Natural killer cell treated with Interleukin-12 subunit alpha and Interleukin-12 subunit beta and Interleukin-15 and Interleukin-18, amount 100 ng/mL, for 72 hours (primary cell): ENCODE measurements at places on chromosomes 2 and 18. TPM values are rescaled to one million over a fixed set of nuclear protein-coding genes. Genes with fewer than 3 reads are reported as not detected.
A peak's percentile ranks its signal among the peaks of the same experiment; 100 is the strongest.

The TUBB8B gene
- not detected for total RNA-seq

DNA sequence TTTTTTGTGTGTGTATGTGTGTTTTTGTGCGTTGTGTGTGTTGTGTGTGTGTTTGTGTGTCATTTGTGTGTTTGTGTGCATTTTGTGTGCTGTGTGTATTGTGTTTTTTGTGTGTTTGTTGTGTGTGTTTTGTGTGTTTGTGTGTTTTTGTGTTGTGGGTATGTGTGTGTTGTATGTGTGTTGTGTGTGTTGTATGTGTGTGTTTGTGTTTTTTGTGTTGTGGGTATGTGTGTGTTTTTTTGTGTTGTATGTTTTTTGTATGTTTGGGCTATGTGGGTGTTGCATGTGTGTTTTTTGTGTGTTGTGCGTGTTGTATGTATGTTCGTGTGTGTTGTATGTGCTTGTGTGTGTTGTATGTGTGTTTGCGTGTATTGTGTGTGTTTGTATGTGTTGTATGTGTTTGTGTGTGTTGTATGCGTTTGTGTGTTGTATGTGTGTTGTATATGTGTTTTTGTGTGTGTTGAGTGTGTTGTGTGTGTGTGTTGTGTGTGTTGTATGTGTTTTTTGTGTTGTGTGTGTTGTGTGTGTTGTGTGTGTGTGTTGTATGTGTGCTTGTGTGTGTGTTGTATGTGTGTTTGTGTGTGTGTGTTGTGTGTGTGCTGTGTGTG is 275.3 kb downstream of the HRH4 start:
- DNase-seq = no peak

DNA sequence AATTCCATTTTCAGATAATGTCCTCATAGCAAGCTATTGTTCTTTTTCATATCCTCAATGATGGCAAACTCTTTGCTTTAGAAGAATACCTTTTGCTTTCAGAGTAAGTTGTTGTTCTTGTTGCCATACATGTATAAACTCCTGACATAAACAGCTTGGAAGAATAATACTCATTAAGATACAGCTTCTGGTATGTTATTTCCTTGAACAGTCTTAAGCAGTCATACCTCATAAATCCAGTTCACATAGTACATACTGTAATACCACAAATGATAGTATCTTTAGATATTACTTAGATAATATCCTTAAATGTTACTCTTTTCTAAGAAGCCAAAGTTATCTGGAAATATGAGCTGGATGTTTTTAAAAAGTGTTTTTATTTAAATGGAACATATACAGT is 23.2 kb downstream of the METTL8 start:
- no peak for DNase-seq

GRCh38 chr2:72133721-72134407 is 13.8 kb downstream of the CYP26B1 start:
- DNase-seq = peak; percentile 1
